ENCODE measurements at places on chromosomes 1 and 21.

DNA sequence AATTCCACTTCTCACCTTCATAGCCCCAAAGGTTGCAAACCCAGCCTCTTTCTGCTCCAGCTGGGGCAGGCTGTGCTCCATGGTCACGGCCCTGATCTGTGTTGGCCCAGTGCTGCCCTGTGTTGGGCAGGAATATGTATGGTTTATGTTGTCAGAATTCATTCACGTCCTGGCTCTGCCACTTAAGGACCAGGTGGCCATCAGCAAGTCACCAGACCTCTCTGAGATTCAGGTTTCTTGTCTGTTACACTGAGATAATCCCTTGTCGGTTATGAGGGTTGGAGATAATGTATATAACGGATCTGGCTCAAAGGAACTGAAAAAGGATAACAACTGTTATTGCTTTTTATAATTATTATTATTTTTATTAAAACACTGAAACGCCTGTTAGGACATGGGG lies 39.1 kb upstream of the SELENON start:
- peaks cover 9% of the 10 kb centered on the region for H3K4me1 ChIP-seq
- no peak overlapping the region for H3K27ac ChIP-seq
- DNase-seq, result no peak
- peaks cover 20% of the 10 kb centered on the region for H3K36me3 ChIP-seq

DNA sequence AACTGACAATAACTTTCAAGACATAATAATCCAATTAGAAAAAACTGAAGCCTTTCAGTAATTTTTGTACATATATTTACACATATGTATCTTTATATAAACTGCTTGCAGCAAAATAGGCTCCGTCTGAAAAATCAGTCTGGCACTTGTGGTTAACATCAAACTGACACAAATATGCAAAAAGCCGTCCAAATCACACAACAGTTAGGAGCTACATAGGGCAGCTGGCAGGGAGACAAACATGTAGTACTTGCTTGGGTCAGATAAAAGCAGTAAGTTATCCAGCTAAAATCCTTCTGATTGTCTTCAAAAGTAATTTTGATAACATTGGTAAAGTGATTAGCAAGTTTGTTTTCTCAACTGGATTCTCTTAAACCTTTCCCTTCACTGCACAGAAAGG lies 14.7 kb upstream of the GUCA2A start:
- DNase-seq, result no peak
- no peaks in the 10 kb centered on the region for H3K36me3 ChIP-seq
- H3K27ac ChIP-seq, result no peak overlapping the region
- H3K4me3 ChIP-seq, result no peak overlapping the region
- H3K27me3 ChIP-seq, result no peaks in the 10 kb centered on the region

DNA sequence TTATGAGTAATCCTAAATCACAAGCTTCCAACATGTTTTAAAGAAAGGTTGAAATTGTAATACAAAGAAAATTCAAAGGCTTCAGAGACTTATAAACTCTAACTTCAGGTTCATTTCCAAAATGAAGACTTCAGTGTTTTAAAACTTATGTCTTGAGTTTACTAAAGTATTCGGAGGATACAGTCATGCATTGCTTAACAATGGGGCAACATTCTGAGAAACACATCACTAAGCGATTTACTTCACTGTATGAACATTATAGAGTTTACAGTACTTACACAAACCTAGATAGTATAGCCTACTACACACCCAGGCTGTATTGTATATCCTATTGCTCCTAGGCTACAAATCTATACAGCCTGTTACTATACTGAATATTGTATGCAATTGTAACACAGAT lies 38.3 kb downstream of the CEP170 start:
- H3K27me3 ChIP-seq, result no peaks in the 10 kb centered on the region

DNA sequence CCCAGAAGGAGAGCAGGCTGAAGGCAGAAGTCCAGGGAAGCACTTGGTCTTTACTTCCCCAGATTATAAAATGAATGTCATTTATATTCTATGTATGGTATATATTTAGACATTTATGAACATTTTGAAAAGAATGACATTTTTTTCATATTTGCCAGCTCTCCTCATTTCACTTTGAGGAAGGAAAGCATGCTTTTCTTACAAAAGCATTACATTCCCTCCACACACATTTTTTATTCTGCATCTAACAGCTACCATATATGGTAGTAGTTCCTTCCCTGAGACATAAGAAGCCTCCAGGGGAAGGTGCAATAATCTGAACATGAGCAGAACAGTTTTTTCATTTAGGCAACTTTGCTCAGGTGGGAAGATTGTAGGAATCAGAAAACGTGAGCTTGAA lies 94.0 kb downstream of the LRRC7 start:
- no peak overlapping the region for H3K4me3 ChIP-seq
- no peak overlapping the region for H3K27ac ChIP-seq
- DNase-seq, result no peak
- no peaks in the 10 kb centered on the region for H3K36me3 ChIP-seq
- peaks cover 10% of the 10 kb centered on the region for H3K4me1 ChIP-seq
- H3K27me3 ChIP-seq, result no peaks in the 10 kb centered on the region

DNA sequence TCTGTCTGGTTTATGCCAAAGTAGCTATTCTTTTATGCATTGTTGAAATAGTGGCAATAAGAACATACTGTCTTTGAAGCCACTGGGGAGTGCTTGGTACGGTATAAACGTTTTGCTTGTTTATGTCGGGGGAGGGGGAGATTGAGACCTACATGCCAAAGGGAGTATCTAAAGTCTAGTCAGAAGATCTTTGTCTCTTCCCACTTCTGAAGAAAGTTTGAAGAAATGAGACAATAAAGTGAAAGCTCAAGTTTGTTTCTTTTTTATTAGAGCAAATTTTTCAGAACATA lies 6.8 kb downstream of the AKIRIN1 start:
- peak overlapping the region; percentile 59 for H3K27ac ChIP-seq
- H3K36me3 ChIP-seq, result peaks cover 17% of the 10 kb centered on the region
- peak overlapping the region; percentile 6 for H3K4me3 ChIP-seq
- H3K4me1 ChIP-seq, result peaks cover 47% of the 10 kb centered on the region

DNA sequence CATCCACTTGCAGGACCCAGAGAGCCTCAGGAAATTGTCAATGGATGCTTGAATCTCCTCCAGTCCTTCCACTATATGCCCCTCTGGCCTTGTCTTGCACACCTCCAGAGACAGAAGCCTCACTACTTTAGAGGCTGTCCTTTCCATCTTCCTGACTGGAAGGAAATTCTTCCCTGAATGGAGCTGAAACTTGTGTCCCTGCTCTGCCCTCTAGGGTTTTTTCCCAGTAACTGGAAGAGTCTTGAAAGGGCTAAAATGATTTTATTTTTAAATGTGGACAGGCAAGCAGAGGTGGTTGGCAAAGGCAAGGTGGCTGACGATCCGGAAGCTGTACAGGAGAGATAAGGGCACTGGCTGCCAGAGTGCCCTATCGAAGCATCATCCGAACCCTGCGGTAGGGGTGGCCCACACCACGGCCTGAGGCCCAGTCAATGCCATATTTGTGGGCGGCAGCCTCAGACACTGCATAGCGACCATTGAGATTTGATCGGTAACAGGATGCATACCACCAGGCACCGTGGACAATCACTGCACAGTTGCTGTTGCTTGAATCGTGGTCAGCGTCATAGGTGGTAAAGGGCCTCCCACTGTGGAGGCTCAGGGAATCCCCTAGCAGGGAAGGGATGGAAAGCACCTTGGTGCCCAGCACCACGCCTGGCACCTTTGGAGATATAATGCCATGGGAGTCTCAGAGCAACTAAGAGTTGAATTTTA lies 2.3 kb upstream of the MAP3K6 start:
- no peak overlapping the region for H3K27ac ChIP-seq
- no peak for DNase-seq
- H3K4me3 ChIP-seq, result no peak overlapping the region
- H3K27me3 ChIP-seq, result no peaks in the 10 kb centered on the region

- no peaks in the 10 kb centered on the region for H3K4me1 ChIP-seq
- no peak overlapping the region for H3K4me3 ChIP-seq
- no peaks in the 10 kb centered on the region for H3K36me3 ChIP-seq
Measured at GRCh38 chr1:54086754-54087153, 33.3 kb downstream of the TCEANC2 start.

DNA sequence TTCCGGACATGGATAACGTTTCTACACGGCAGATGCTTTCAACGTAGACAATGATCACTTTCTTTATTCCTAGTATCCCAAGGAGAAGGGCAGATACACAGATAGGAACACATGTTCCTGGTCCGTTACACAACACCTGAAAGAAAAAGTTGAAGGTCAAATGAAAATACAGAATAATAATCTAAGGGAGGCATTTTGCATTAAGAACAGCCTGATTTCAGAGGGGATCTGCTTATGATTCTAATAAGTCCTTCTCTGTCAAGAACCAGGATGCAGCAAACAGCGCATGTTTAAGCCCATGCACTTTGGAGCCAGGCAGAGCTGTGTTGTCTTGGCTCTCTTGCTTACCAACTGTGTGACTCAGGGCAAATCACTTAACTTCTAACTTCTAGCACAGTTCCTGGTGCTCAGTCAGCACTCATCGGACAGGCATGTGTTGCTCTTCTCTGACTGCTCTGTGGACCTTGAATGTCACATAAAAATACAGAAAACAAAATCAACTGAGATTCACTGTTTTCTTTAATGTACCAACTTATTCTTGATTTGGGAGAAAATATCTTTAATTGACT lies 56.3 kb upstream of the CNN3 start:
- H3K36me3 ChIP-seq, result no peaks in the 10 kb centered on the region
- H3K4me3 ChIP-seq, result no peak overlapping the region
- H3K4me1 ChIP-seq, result no peaks in the 10 kb centered on the region
- H3K27me3 ChIP-seq, result no peaks in the 10 kb centered on the region

DNA sequence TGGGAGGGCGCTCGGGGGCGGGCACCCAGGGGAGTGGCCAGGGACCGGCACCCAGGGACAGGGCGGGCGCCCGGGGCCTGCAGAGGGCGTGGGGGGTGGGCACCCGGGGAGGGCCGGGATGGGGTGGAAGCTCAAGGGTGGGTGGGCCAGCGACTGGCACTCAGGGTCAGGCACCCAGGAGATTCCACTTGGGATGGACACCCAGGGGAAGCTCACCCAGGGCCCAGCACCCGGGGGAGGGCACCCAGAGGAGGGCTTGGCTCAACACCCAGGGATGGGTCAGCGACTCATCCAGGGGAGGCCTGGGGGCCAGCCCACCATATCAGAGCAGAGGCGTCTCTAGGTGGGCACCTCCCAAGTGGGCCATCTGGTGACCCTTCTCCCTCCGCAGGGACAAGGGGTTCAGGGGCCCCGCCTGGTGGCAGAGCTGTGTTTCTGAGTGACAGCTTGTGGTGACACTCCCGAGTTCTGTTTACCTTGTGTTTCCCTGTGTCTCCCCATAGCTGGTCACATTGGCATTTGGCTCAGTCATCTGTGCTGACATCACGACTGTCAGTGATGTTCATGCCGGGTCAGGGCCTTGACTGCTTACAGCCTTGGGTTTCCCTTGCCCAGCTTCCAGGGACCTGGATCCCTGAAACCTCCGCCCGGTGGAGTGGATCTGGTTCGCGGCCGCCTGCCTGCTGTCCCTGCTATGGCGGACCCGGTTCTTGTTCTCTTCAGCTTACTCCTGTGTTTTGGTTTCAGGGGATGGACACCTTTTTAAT lies 749 bp downstream of the IBA57 start:
- H3K27me3 ChIP-seq, result no peaks in the 10 kb centered on the region
- H3K36me3 ChIP-seq, result peaks cover 3% of the 10 kb centered on the region
- H3K27ac ChIP-seq, result peak overlapping the region; percentile 97

DNA sequence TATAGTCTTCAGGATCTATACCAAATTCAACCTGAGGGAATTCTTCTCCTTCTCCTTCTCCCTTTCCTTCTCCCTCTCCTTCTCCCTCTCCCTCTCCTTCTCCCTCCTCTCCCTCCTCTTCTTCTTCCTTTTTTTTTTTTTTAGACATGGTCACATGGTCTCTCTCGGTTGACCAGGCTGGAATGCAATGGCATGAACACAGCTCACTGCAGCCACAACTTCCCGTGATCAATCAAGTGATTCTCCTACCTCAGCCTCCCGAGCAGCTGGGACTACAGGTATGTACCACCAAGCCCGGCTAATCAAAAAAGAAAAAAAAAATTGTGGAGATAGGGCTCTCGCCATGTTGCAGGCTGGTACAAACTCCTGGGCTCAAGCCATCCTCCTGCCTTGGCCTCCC lies 51.5 kb downstream of the DNAI4 start:
- DNase-seq, result no peak
- H3K36me3 ChIP-seq, result no peaks in the 10 kb centered on the region
- H3K27ac ChIP-seq, result no peak overlapping the region
- no peak overlapping the region for H3K4me3 ChIP-seq
- no peaks in the 10 kb centered on the region for H3K27me3 ChIP-seq

- H3K4me3 ChIP-seq, result no peak overlapping the region
- H3K4me1 ChIP-seq, result no peaks in the 10 kb centered on the region
- DNase-seq, result peak; percentile 3
Measured at GRCh38 chr1:41282679-41283317, 40.7 kb upstream of the SCMH1 start.

GRCh38 chr1:188652678-188653077 lies 1823.9 kb downstream of the PLA2G4A start:
- H3K36me3 ChIP-seq, result no peaks in the 10 kb centered on the region
- H3K27me3 ChIP-seq, result no peaks in the 10 kb centered on the region
- DNase-seq, result no peak
- no peak overlapping the region for H3K4me3 ChIP-seq
- no peak overlapping the region for H3K27ac ChIP-seq
- H3K4me1 ChIP-seq, result no peaks in the 10 kb centered on the region

DNA sequence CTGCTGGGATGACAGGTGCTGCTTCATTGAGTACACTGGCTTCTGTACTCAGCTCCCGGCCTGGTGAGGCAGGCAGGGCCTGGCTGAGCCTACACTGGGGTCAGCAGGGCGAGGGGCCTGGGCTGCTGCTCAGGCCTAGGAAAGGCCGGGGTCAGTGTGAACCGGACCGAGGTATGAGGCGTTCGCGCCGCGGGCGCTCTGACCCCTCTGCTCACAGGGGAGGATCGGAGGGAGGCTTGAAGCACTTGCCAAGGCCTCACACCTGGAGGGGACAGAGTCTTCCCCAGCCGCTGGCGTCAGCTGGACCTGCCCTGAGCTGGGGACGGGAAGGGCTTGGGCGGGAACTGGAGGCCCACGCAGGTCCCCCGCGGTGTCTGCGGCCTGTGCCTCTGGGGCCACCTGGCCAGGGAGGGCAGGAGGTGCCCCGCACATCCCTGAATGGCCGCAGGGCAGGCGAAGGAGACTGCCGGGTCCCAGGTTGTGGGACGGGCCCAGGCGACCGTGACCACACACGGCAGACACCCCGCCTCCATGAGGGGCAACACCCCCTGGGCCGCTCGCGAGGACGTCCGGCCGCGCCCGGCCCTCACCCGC lies 466 bp downstream of the PEX10 start:
- H3K36me3 ChIP-seq, result peaks cover 20% of the 10 kb centered on the region
- H3K4me3 ChIP-seq, result peak overlapping the region; percentile 60
- H3K27ac ChIP-seq, result peak overlapping the region; percentile 64
- peaks cover 23% of the 10 kb centered on the region for H3K4me1 ChIP-seq
- no peaks in the 10 kb centered on the region for H3K27me3 ChIP-seq
- DNase-seq, result no peak

- H3K36me3 ChIP-seq, result no peaks in the 10 kb centered on the region
- no peak overlapping the region for H3K4me3 ChIP-seq
- H3K27ac ChIP-seq, result no peak overlapping the region
- DNase-seq, result no peak
- peaks cover 27% of the 10 kb centered on the region for H3K4me1 ChIP-seq
Measured at GRCh38 chr21:37008724-37009123, 2.2 kb downstream of the RIPPLY3 start.
